ENCODE measurements at places on chromosomes 7 and 10.

DNA sequence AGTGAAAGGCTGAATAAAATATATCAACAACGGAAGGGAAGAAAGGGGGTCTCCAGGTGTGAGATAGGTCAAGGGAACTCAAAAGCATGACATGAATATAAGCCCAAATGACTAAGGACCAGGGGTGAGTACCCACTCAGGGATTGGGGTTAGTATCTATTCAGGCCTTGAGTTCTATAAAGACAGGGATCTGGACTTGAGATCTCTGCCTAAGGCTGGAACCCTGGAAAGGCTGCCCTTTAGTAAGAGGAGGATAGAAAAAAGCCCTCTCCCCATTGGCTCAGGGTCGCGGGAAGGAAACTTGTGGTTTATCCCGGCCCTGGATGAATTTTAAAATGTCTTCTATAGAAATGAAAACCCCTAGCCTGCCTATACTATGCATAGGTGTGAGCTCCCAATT is 2.4 kb upstream of the ITPRIP start:
- DNase-seq = no peak

DNA sequence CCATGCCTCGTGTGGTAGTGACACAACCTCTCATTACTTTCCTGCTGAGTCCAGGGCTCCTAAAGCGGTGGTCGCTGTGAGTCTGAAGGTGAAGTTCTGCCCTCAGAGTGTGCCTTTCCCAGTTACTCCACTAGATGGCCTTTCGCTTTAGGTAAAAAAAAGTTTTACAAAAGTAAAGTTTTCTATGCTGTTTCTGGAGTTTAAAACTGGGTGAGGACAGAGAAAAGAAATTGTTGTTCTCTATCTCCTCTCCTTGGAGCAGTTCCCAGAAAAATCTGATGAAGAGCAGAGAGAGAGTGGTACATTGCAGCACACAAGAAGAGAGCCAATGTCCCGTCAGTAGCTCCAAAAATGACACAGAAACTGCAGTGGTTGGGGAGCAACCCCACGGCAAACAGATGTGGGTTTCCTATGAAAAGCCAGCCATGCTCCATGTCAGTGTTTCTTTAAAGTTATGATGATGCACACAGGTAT is 257.1 kb downstream of the GLI3 start:
- peak; percentile 53 for DNase-seq

- no peak for DNase-seq
Observed at GRCh38 chr7:33762151-33762910, 143.0 kb upstream of the BMPER start.

- DNase-seq = no peak
Observed at GRCh38 chr10:6273351-6273750, 70.6 kb downstream of the PFKFB3 start.

- no peak for DNase-seq
Observed at GRCh38 chr10:130778166-130778545, 533.4 kb downstream of the TCERG1L start.

DNA sequence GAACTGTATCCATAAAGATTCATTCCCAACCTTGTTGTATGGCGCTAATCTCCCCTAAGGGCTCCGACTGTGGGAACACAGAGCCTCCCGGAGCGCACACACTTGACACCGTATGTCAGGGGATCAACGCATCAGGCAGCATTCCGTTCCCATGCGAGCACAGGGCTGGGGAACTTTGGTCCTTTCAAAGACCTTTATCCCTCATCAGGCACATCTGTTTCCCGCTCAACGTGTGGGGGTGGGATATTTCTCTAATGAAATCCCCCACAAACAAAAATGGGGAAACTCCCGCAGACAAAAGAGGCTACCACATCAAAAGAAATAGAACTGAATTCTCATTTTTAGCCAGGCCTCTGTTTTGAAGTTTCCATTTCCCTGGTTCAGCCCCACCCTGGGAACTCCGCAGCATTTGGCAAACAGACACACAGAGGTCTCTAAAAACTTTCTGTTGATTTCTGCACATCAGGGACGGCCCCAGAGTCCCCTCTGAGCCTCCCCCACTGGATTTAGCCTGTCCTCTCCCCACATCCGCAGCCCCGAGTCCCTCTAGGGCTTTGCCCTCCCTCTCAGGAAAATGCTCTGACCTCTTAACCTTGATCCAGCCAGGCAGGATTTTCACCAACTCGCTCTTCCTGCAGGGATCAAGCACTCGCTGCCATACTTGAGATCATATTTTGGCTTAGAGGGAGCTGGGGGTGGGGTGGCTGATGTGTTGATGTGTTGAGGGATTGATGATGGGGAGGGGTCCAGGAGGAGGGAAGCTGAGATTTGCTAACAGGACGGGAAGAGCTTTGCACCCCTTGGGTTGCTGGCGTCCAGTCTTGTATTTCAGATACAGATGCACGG is 6.6 kb downstream of the CPA5 start:
- DNase-seq = no peak

DNA sequence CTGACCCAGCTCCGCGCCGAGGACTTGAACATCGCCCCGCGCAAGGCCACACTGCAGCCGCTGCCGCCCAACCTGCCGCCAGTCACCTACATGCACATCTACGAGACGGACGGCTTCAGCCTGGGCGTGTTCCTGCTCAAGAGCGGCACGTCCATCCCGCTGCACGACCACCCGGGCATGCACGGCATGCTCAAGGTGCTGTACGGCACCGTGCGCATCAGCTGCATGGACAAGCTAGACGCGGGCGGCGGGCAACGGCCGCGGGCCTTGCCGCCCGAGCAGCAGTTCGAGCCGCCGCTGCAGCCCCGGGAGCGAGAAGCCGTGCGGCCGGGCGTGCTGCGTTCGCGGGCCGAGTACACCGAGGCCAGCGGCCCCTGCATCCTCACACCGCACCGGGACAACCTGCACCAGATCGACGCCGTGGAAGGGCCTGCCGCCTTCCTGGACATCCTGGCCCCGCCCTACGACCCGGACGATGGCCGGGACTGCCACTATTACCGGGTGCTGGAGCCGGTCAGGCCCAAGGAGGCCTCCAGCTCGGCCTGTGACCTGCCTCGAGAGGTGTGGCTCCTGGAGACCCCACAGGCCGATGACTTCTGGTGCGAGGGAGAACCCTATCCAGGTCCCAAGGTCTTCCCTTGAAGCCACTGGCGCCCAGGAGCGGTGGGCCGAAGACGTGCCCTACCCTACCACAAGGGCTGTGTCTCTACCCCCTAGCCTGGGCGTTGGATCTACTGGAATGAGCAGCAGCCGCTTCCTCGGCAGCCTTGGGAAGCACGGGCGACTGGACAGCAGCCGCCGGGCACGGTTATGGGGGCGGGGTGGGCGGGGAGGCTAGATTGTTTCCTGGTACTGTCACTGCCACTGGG is 945 bp downstream of the ADO start:
- DNase-seq = peak; percentile 89

Measured in retina (tissue), 1 donor.